ENCODE measurements at places on chromosomes 1 and 21. TPM values are rescaled to one million over a fixed set of nuclear protein-coding genes. Genes with fewer than 3 reads are reported as not detected.

TMEM125 gene
- total RNA-seq = not detected

DIO1 gene
- not detected for total RNA-seq

PIK3R3 gene
- total RNA-seq = 3.3 TPM

MMP23B gene
- 2.7 TPM for total RNA-seq

SLC37A1 gene
- total RNA-seq = 13.6 TPM

CFHR3 gene
- not detected for total RNA-seq

SPTA1 gene
- not detected for total RNA-seq

LTN1 gene
- 25.5 TPM for total RNA-seq

ABCG1 gene
- total RNA-seq = 4.4 TPM

NUF2 gene
- total RNA-seq = 32.7 TPM

CYP2J2 gene
- total RNA-seq = 0.70 TPM

LCE2B gene
- total RNA-seq = not detected

SLC30A2 gene
- not detected for total RNA-seq

EFNA4 gene
- total RNA-seq = 4.6 TPM

ZNF648 gene
- total RNA-seq = not detected
